Daoy (cell line): ENCODE measurements at places on chromosomes 16 and 17. TPM values are rescaled to one million over a fixed set of nuclear protein-coding genes. Genes with fewer than 3 reads are reported as not detected.

DNA sequence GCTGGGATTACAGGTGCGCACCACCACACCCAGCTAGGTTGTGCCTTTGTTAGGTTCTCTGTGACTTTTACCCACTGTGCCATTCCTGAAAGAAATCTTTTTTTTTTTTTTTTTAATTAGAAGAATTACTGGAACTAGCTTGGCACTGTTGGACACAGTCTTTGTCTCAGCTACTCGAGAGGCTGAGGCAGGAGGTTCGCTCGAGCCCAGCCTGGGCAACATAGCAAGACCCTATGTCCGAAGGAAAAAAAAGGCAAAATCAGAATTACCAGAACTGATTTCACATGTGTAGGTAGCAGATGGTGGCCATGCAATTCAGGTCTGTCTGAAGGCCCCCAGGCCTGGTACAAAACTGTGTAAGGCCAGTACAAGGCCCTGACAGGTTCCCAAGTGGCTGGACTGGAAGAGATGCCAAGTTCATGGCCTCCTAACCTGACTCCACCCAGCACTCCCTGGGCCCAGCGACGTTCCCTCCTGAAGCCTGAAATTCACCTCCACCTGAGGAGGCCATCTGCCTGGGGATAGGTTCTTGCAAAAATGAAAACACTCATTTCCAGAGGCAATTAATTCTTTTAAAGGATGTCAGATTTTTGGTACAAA, 23.0 kb downstream of the CARHSP1 start:
- DNase-seq = no peak

DNA sequence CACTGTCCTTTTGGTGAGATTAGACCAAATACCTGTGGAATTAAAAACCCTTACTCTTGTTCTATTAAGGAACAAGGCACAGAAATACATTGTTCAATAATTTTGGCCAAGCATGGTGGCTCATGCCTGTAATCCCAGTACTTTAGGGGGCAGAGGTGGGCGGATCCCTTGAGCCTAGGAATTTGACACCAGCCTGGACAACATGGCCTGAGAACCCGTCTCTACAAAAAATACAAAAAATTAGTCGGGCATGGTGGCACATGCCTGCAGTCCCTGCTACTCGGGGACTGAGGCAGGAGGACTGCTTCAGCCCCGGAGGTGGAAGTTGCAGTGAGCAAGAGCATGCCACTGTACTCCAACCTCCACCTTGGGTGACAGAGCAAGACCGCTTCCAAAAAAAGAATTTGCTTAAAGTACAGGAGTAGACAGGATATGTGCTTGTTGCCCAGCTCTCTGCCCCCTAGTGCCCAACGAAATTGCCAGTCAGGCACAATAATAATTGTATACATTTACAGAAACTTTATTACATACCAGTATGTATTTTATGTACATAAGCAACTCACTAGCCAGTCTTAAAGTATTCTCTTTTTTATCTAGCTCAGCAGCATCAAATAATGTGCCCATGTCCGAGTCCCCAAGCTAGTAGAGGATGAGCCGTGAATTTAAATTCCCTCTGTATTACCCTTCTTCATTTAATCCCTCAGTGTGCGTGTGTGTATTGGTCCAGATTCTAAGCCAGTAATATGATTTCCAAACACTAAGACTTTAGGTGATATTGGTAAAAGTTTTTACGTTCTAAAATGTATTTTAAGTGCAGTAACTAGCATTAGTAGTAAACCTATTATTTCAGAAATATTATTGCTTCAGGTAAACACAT, 1.4 kb downstream of the THUMPD1 start:
- DNase-seq = peak; percentile 12

- DNase-seq = no peak
Observed at GRCh38 chr17:17792551-17793377, 44.0 kb downstream of the SREBF1 start.

DNA sequence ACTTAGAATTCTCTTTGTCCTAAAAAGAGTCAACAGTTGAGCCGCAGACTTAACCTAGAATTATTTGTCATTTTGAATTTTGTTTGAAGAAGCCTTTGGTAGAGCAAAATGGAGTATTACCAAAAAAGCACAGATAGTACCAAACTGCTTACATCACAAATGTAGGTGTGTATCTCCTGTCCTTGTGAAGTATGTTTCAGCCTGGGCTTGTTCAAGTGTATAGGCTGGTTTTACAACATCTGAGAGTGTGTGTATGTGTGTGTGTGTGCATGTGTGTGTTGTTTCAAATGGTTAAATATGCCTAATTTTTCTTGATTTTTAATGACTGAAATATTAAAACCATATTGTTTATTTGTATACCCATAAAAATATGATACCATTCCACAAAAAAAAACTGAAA, 188.7 kb upstream of the AXIN2 start:
- DNase-seq = no peak

GRCh38 chr16:55503726-55504550, 4.9 kb upstream of the LPCAT2 start:
- no peak for DNase-seq

DNA sequence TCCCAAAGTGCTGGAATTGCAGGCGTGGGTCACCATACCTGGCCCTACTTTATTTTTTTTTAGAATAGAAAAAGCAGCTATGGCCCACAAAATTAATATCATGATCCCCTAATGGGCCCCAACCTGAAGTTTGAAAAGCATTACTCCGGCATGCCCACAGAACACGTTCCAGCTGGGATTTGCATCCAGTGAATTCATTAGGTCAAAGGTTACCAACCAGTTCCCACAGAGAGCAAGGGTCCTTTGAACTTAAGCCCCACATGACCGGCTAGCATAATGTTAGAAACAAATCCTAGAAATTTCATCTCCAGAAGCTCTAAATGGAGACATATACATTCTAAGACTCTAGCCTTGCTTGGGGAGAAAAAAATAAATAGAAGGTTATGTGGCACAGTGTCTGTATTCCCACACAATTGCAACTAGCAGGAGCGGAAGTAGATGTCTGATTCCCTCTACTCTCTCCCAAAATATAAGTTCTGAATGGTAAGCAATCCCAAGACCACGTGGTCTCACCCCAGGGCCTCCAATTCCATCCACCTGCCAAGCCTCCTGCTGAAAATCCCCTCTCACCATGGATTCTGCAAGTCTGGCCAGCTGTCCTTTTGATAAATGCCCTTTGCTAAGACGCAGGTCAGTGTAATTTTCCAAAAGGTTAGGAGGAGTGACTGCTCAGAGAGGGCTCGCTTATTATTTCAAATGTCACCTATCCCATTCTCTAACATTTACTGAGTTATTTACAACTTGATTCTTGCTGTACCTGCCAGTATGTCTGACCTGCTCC, 395.8 kb downstream of the NPIPA8 start:
- no peak for DNase-seq

- no peak for DNase-seq
Observed at GRCh38 chr17:3998436-3998835, 34.2 kb upstream of the ATP2A3 start.

Gene SMIM5
- total RNA-seq = not detected in 2 replicates

Gene SETD6
- 27.8 and 35.1 TPM in 2 replicates for total RNA-seq
